Activated CD4-positive, CD25-positive, alpha-beta regulatory T cell treated with anti-CD3 and anti-CD28 coated beads, Interleukin-2, amount 50 U/mL, for 16 hours (primary cell): ENCODE measurements at places on chromosomes 7 and 10.
A peak's percentile ranks its signal among the peaks of the same experiment; 100 is the strongest.

- no peak for DNase-seq
These were observed 12.5 kb upstream of the CDK6 start for GRCh38 chr7:92848851-92849250.

- DNase-seq: no peak
These were observed 578.5 kb downstream of the SH2D4B start for GRCh38 chr10:81116201-81116600.

- DNase-seq: no peak
These were observed 302.1 kb upstream of the IMMP2L start for GRCh38 chr7:111864291-111864976.

- DNase-seq: no peak
These were observed 14.6 kb downstream of the ZCWPW1 start for GRCh38 chr7:100413889-100414288.

DNA sequence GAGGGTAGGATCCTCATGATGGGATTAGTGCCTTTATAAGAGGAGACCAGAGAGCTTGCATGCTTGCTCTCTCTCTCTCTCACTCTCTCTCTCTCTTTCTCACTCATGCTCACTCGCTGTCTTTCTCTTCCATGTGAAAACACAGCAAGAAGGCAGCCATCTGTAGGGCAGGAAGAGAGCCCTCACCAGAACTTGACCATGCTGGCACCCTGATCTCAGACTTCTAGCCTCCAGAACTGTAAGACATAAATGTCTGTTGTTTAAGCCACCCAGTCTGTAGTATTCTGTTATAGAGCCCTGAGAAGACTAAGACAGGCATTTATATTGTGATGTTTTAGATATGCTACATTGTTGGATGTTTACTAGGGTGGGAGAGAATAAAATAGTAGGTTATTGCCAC is 43.4 kb upstream of the MTPN start:
- no peak for DNase-seq

DNA sequence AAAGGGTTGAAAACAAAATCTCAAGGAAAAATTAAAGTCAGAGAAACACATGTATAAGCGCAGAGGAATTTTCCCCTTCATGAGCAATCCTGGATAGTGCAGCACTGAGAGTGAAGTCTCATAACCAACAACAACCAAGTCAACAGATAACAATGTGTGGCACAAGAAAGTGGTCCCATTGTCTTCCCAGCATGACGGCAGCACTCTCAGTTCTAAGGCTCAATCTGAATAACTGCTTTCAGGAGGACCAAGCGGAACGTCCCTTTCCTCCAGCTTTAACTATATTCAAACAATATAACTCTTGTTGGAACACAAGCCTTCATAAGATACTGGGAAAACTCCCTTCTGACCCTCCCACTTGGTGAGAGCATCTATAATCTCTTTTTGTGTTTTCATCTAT is 137.9 kb downstream of the RAPGEF5 start:
- DNase-seq: no peak

GRCh38 chr10:45180946-45181875 is 134.2 kb downstream of the OR13A1 start:
- DNase-seq: no peak

DNA sequence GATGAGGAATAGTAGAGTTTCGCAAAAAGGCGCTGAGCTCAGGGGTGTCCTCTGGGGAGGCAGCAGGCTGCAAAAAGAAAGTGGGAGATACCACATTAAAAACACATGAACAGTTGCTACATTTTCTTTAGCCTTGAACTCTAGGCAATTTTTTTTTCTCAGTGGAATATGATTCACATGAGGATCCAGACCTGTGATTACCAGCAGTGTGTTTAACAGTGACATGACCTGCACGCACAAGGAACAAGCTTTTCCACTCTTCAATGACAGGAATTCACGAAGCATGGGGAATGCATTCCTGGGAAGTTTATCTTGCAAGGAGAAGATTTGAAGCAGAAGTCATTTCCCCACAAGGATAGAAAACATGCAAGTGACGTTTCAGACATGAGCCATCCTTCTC is 161.6 kb downstream of the ITGA8 start:
- no peak for DNase-seq

- no peak for DNase-seq
These were observed 36.2 kb downstream of the FAM20C start for GRCh38 chr7:228610-229009.

DNA sequence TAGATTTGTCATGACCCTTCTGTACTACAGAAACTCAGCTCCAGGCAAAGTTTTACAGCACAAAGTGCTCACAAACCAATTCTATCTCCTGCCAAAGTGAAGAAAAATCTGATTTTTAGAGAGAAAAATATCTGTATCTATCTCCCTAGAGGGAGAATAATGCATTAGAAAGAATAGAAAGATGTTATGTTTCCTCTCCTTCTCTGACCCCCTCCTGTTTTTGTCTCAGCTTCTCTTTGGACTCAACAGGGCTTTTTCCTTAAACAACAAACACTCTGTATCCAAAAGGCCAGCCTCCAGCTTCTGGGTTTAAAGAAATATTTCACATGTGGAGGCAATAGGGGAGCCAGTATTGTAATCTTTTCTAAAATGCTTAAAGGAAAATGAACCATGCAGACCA is 627.4 kb downstream of the REEP3 start:
- no peak for DNase-seq

DNA sequence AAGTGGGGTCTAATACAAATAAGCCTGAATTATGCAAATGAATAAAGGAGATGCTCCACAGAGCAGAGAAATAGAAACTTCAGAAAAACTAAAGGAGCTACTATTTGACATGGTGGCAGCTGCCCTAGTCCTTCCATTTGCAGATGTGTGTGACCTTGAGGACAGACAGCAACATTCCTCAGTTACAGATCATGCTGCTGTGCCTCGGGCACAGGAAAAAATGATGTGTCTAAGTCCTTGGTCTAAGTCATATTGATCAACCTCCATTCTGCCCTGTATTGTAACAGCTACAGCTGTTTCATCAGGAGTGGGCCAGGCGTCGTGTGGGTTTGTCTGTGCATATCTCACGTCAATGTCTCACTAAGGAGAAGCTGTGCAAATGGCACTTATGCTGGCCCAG is 710.4 kb downstream of the TNS3 start:
- DNase-seq: no peak

GRCh38 chr7:36784991-36785940 is 61.0 kb upstream of the AOAH start:
- DNase-seq: peak; percentile 4

DNA sequence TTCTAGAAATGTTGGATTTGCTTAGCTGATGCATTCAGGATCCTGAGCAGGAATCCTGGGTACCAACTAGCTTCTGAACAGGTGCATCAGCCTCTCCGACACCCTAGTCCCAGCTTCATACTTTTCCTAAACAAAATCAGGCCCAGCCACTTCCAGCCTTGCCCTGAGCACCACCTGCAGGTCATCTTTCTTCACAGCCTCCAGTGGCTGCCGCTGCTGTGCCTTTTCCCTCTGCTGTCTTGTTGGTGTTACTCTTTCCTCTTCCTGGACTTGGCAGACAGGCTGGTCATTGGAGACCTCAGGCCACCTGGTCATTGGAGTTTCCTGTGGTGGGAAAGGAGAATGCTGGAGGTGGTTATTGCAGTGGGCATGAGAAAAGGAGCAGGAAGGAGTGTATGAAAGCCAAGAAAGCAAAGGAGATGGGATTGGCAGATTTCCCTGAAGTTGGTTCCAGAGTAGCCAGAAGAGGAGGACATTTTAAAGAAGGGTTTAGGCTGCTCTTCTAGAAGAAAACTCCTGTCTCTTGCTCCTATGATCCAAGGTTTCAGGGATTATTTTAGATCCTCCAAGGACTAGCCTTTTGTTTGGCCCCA is 48.2 kb upstream of the NFKB2 start:
- DNase-seq: no peak

- DNase-seq: no peak
These were observed 945 bp downstream of the ADO start for GRCh38 chr10:62805231-62806099.

GRCh38 chr10:133156674-133157579 is 3.1 kb upstream of the KNDC1 start:
- DNase-seq: no peak

GRCh38 chr7:73557108-73557396 is 438 bp downstream of the BCL7B start:
- DNase-seq: peak; percentile 78

DNA sequence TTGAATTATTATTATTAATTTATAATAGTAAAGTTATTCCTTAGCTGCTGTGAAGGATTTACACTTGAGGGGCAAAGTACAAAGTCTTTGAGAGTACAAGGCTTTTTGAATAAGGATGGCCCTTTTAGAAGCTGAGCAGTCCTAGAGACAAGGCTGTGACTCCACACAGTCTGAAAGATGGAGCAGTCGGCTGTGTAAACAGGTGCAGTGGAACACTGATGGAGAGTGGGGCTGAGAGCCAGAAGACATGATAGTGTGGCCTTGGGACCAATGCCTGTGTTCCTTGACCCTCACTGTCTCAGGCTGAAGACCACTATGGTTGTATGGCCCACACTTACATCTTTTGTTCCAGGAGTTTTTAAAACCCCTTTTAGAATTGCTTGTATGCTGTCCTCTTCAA is 311.2 kb upstream of the PHF14 start:
- no peak for DNase-seq

DNA sequence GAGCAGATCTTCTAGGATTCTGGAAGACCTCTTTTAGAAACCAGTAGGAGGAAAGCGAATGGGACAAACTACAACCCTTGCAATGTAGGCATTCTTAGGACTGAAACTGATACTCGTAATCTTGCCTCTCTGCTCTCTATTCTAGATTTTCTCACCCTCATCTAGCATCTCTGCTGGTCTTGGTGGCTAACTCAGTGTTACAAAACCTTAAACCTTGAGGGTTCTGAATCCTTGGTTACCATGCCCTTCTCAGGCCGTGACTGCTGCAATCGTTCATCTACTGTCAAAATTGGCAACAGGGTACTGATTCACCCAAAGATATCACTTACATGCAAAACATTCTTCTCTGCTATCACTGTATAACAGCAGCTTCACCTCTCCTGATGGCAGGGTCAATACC is 55.2 kb downstream of the SAMD9 start:
- no peak for DNase-seq

DNA sequence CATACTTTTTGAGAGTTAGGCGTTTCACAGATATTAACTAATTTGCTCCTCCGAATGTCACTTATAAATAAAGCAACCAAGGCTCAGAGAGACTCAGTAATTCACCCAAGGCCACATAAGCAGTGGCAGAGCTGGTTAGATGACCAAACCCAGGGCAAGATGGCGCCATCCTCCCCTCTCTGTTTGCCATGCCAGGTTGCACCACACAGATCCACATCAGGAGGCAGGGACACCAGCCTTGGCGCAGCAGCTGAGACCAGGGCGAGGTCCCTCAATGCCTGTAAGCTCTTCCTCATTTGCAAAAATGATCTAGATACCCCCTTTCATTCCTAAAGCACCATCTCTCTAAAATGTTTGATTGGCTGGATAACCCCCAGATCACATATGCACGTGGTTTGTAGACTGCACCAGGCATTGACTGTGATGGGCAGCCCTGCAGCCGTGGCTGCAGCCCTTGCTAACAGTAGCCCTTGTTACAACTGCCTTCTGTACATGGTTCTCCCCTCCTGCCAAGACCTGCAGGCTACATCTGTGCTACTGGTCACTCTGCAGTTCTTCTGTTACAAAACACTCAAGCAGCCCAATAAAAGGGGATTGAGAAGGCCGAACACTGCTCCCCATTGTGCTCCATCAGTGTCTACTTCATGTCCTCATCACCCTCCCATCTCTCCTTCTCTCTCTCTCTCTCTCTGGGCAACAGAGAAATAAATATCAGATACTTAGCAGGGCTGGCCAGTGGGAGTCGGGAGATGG is 298.6 kb downstream of the PRPF18 start:
- no peak for DNase-seq

DNA sequence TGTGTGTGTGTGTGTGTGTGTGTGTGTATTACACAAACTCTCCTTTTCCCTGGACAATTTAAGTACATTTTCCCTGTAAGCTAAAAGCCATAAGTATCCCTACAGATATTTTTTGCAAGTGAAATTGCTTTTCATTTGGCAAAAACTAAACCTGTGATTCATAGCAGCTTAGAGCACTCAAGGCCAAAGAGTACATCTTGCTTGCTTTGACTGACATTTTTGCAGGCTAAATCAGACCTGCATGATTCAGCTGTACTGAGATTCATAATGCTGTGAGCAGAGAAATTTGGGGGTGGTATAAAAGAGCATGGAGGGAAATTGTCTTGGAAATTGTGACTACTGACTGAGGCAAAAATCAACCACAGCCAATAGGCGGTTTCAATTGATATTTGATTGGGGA is 500.4 kb downstream of the GFRA1 start:
- no peak for DNase-seq

- no peak for DNase-seq
These were observed 15.6 kb upstream of the CLDN12 start for GRCh38 chr7:90387470-90388240.

DNA sequence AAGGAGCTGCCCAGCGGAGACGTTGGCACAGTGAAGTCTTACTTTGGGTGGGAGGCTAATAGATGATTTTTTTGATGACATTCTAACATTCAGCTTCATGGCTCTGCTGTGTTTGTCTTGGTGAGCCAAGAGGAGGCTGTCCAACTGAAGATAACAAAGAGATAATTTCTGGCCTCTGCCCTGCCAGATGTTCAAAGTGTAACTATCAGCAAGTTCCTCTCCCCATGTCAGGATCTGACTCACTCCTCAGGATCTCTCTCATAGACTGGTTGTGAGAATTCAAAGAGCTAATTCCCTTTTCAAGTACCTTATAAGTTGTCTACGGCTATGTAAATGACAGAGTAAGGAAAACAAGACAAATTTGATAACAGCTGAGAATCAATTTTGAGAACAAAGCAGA is 1340.9 kb downstream of the XPNPEP1 start:
- DNase-seq: no peak

DNA sequence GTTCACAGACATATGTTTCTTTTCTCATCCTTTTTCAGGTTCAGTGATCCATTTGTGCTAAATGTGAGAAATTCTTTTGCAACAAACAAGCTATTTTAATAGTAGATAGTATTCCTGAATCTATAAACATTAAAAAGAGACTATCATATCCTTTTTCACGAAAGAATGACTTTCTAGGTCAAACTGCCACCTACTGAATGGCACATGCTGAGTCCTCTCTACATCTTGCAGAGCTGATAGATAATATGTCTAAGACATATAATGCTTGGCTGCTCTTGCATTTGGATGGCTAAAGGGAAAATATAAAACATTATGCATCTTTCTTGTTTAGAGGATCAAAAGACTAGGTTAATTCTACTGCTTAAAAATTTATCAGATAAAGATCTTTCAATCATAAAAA is 114.1 kb upstream of the SLC26A5 start:
- DNase-seq: no peak

- no peak for DNase-seq
These were observed 50.5 kb downstream of the CDK6 start for GRCh38 chr7:92785923-92786322.

GRCh38 chr10:106980495-106981451 is 183.7 kb downstream of the SORCS1 start:
- no peak for DNase-seq
